ENCODE measurements at places on chromosomes 6 and 20.

GRCh38 chr6:43940071-43940392, 170.0 kb downstream of the VEGFA start:
- DNase-seq: no peak

GRCh38 chr20:25685276-25686080, 11.2 kb downstream of the ZNF337 start:
- DNase-seq: no peak

- DNase-seq: no peak
Measured at GRCh38 chr6:51928320-51928719, 159.1 kb downstream of the PKHD1 start.

- DNase-seq: no peak
Measured at GRCh38 chr20:37939701-37940560, 37.0 kb downstream of the VSTM2L start.

- no peak for DNase-seq
Measured at GRCh38 chr6:47126647-47127391, 84.7 kb upstream of the ADGRF1 start.

DNA sequence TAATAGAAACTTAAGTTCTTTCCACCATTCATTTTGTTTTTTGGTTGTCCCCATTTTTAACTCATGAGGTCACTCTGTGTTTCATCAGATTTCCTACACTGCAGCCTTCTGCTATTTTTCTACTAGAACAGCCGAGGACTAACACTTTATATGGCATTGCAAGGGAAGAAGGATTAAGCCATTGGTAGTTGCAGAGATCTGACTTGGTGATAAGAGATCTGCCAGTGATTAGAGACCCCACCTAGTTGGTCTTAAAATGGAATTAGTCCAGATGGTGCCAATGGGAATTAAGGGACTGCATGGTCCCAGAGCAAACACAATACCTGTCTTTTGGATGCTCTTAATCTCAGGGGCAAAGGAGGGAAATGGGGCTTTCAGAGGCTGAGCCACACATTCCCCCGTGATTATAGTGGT, 125.5 kb upstream of the TMEM170B start:
- DNase-seq: no peak

GRCh38 chr6:112231594-112232060, 22.7 kb downstream of the LAMA4 start:
- DNase-seq: no peak

- DNase-seq: no peak
Measured at GRCh38 chr20:20782231-20782630, 69.8 kb upstream of the RALGAPA2 start.

DNA sequence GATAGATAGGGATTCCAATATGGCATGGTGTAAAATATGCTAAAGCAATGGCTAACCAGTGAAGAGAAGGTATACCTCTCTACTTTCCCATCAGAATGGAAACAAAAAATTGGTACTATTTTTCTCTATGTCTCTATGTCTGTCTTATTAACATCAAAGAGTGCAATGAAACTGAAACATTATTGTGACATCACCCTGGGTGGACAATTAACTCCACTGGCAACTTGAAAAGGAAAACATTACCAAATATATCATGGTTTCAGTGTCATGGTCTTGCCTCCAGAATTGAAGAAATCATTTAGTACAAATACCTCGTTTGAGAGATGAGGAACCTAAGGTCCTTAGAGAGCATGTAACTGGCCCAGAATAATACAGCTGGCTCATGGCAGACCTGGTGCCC, 1132.5 kb upstream of the MAP3K7 start:
- no peak for DNase-seq

DNA sequence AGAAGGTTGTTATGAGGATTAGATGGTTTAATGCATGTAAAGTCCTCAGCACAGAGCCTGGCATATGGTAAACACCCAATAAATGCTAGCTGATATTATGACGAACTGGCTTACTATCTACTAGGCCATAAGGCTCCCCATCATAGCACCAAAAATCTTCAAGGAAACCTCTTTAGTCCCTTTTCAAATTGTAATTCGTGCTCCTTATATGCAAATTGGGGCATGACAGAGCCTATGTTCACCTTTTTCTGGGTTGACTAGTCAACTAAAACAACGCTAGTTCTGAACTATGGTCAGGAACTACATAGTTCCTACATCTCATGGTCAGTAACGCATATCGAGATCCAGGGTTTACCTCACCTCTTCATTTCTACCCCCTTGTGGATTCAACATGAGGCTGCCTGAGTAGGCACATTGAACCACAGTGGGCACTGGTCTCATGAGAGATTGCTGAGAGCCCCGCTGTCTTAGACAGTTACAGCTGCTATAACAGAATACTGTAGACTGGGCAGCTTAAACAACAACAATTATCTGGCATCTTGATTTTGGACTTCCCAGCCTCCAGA, 97.2 kb upstream of the TNFAIP3 start:
- DNase-seq: no peak

GRCh38 chr6:33620856-33621710, at the start of gene ITPR3:
ITPR3 (plus strand) TSS chr6:33621322; CDS start chr6:33621603, 281 bp downstream.
- peak; percentile 72 for DNase-seq

DNA sequence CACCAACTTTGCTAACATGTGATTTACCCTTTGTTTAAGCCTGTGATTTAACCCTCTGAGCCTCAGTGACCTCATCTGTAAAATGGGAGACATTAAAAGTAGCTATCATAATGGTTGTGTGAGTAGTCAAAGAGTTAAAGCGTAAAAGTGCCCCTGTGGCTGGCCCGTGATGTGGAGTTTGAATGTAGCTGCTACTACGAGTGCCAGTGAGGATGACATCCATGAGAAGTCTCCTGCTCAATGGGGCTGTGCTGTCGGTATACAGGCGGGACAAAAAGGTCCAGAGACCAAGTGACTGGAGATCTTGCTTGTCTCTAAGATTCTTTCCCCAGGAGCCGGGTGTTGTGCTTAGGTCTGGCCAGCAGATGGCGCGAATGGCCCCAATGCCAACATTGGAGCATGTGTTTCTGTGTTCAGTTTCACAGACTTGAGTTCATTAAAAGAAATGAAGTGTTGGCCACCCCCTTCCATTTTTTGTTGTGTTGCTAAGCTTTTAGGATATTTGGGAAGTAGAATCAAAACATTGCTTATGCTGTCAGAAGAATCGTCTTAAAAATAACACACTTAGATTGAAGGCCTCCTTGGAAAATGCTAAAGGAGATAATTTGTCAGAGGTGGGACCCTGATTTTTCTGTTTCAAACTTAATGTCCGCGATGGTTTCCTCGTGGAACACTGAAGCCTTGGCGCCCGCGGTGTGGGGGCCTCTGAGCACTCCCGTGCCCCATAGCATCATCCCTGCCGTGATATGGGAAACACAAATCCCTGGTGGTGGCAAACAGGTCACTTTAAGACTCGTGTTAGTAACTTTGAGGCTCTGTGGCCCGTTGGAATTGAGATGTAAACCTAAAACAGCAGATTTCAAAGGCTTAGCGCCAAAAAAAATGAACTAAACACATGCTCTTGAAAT, 9.3 kb upstream of the RBM38 start:
- peak; percentile 78 for DNase-seq

- no peak for DNase-seq
Measured at GRCh38 chr6:31162463-31163165, 4.2 kb downstream of the TCF19 start.

- no peak for DNase-seq
Measured at GRCh38 chr6:8301502-8301901, 133.8 kb downstream of the SLC35B3 start.

DNA sequence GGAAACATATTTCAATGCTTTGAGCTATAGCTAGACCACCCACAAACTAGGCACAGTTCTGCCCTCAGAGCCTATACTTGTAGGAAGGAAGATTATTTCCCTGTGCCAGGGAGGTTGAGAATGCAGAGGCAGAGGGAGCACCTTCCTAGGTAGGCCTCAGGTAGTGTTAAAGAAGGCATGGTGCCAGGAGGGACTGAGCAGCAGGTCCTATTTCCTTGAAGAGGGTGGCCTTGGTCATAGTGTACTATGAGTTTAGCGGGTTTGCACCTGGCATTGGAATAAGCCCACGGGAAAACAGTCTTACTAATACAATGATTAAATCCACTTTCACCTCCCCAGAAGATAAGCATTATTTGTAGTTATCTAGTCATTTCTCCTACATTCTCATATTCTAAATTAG, 375.4 kb downstream of the CDKAL1 start:
- DNase-seq: no peak

GRCh38 chr6:143262859-143263258, 187.6 kb downstream of the ADAT2 start:
- DNase-seq: no peak

- DNase-seq: no peak
Measured at GRCh38 chr20:45350217-45350616, 2.0 kb upstream of the SDC4 start.

DNA sequence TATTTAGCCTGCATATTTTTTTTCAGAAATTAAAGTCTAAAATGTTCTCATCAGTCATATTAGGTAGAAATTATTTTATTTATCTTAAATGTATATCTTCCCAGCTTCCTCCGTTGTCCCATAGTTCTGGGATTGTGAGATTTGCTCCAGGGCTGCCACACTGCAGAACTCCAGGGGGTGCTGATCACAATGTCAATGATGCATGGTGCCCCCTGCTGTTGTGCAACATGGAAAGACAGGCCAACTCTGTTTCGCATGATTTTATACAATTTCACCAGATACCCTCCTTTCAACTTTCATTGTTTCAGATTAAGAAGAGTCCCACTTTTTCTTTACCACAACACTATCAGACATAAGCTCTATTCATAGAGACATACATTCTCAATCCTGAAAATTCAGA, 35.9 kb downstream of the ID4 start:
- no peak for DNase-seq

- DNase-seq: no peak
Measured at GRCh38 chr6:3370361-3371221, 86.3 kb downstream of the SLC22A23 start.

- DNase-seq: no peak
Measured at GRCh38 chr20:45297786-45298497, 8.7 kb upstream of the RBPJL start.

DNA sequence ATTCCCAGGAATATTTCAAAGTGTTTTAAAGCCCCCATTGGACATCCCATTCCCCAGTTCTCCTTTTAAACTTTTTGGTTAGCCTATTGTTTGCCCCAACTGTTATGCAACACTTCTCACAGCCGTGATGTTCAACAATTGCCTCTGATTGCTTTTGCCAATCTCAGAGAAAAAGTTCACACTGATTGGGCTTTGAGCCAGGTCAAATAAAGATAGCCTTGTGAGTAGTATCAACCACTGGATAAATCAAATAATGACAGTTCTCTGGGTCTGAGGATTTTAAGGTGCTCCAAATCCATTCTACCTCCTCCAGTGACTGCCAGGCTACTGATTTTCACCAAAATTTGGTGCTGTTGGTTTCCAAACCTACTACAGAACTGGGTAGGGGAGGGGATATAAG, 19.1 kb upstream of the NOP56 start:
- no peak for DNase-seq

DNA sequence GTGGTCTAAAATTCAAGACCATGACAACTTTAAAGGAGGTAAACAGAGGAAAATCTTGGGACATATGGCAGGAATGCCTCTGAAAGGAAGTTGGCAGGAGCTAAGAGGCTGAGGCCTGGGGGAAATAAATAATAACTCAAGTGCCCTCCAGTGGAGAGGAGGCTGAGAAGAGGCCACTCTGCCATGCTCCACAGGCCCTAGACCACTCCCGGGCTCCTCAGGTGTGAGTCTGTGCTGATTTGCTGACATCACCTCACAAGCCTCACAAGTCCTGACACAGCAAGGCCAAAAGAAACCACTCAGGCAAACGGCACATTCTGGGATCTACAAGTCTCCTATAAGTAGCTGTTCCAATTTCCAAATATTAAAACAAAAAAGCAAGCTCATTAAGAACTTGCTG, 91.0 kb upstream of the RIPOR2 start:
- DNase-seq: no peak

DNA sequence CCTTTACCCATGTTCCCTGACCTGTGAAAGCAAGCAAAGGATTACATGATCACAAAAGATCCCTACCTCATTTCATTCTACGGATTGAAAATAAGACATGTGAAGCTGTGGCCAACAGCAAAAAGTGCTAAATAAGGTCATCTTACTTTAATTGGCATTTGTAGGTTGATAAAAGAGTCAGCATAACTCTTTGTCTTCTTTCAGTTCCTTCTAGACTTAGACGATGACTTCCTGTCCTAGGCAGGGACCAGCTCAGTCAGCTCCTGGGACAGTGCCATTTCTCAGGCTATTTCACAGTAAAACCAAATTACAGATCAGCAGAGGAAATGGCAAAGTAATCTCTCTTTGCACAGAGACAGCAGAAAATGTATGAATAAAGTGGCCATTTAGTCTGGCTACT, 480.7 kb downstream of the RFPL4B start:
- DNase-seq: no peak

GRCh38 chr6:106608080-106608668, 21.1 kb downstream of the RTN4IP1 start:
- no peak for DNase-seq

DNA sequence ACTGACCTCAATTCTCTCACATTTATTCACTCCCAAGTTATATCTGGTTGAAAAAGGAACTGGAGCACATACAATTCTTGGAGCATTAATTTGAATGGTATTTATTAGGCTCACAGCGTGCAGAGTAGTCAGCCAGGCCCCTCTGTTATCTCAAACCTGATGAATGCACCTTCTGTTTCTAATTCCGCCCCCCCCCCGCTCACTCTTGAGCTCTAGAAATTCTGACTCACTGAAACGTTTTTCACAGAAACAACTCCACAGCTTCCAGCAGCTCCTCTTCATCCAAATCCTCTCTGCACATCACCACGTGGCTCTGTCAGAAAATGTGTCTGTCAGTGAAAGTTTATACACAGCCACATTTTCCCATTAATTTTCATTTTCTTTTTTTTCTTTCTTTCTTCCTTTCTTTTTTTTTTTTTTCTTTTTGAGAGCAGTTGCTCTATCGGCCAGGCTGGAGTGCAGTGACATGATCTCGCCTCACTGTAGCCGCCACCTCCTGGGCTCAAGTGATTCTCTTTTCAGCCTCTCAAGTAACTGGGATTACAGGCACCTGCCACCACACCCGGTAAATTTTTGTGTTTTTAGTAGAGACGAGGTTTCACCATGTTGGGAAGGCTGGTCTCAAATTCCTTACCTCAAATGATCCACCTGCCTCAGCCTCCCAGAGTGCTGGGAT, 109.4 kb downstream of the TBXT start:
- DNase-seq: no peak

GRCh38 chr6:142462260-142462659, 160.5 kb downstream of the ADGRG6 start:
- DNase-seq: no peak

DNA sequence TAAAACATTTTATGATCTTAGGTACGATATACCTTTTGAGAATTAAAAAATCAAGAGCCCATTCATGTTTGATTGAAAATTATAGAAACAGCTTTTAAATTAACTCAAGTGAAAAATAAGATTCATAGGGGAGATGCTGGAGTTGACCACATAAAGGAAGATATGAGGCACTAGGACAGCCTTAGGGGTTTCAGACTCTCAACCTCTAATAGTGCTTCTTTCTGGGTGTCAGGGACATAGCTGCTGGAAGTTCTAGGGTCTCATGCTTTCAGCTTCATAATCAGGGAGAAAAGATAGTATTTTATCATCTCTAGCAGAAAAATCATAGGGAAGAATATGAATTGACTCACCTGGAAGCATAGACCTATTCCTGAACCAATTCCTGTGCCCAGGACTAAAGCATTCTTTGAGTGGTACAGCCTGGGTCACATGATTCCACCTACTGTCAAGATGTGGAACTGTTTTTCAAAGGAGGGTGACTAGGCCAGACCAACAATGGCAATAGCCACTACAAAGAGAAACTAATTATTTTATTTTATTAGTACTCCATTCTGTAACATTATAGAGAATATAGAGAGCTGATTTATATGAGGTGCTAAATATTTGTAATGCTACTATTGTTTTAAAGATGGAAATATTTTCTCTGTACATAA, 27.8 kb upstream of the CENPW start:
- DNase-seq: no peak

GRCh38 chr6:81722506-81723223, 29.8 kb downstream of the TENT5A start:
- no peak for DNase-seq
